ENCODE measurements at places on chromosomes 12 and 14.

- DNase-seq: peak; percentile 41
Measured at GRCh38 chr12:851913-852312, 97.6 kb downstream of the RAD52 start.

GRCh38 chr12:38159092-38159551 is 157.5 kb upstream of the ALG10B start:
- no peak for DNase-seq

DNA sequence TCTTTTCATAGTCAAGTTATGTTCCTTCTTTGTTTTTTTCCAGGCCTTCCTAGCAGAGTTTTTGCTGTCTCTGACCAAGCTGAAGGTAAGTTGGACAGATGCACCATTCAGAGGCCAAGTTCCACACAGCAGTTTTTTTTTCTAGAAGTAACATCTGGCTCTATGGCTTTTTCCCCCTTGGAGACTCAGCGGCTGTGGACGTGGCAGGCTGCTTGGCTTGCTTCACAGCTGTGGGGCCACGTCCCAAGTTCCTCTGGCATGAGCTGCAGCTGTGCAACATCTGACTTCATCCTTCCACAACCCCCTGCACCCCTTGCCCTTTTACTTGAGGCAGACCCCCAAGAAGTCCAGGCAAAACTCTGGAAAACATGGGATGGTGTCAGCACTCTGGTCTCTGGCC is 24.2 kb upstream of the RHOJ start:
- no peak for DNase-seq

DNA sequence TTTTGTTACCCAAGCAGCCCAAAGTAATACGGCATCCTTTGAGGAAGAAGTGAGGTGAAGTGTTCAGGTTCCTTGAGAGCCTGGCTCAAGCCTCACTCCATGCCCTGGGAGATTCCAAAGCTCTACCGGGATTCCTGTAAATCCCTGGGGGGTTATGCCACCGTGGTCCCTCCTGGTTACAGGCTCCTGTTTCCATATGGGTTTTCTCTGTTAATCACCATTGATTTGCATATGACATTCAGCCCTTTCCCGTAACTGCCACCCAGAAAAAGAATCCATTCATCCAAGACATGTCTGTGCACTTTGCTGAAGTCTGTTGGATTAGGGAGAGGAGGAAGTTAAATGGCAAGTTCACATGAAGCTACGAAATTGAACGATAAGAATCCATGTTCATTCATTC is 27.9 kb upstream of the CCDC60 start:
- DNase-seq: no peak

GRCh38 chr12:100450735-100451134 is 22.9 kb upstream of the NR1H4 start:
- DNase-seq: no peak

DNA sequence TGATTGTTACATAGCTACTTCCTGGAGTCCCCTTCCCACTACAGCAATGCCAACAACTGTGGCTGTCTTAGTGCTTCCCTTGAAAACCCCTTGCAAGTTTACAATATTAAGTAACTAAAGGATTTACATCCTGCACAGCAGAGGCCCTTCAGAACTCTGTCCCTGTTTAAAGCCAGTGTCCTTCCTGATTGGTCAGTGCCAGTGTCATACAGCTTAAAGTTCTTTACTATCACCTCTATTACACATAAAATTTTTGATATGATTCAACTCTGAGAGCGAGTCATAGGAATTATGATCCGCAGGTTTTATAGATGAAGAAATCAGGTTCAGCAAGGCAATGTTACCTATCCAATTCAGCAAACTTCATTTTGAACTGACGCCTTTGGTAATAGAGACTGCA is 91.4 kb upstream of the ALX1 start:
- peak; percentile 2 for DNase-seq

GRCh38 chr12:104535369-104535768 is 78.6 kb downstream of the CHST11 start:
- DNase-seq: no peak

DNA sequence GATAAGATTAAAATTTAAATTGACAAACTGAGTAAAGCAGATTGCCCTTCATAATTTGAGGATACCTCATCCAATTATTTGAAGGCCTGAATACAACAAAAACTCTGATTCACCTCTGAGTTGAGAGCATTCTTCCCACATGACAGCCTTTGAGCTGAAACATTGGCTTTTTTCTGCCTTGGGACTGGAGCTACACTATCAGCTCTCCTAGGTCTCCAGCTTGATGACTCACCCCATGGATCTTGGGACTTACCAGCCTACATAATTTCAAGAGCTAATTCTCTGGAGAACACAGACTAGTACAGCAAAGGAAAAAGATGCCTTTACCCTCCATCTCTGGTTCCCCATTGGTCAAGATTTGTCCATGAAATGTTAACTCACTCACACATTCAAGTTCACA is 555.1 kb downstream of the FOXG1 start:
- DNase-seq: peak; percentile 25

DNA sequence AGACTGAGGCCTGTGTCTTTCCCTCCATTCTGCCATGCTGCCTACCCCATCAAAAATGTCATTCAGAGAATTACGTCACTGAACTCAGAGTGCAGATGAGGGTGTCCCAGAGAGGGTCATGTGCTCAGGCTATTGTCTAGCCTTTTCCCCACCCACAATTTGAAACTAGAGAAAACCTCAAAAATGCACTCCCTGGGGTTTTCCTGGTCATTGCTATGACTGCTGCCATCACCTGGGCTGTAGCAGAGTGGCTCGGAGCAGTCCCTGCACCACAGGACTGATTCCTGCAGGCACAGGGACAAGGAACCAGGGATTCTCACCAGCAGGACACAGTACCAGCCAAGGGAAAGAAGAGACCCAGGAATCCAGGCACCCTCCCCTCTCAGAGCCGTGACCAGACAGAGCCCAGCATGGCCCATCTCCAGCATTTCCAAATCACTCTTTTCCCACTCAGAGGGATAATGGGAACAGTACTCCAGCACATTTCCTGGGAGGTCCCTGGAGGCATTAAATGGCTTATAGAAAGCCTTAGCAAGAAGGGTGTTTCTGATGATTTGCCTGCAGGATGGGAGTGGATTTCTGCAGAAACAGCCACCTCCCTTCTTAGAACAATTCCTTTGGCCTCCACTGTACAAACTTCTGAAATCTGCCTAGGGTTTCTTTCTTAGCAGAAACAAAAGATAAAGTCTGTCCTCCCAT is 45.9 kb downstream of the VWF start:
- no peak for DNase-seq

- DNase-seq: no peak
Measured at GRCh38 chr12:77630790-77631445, 199.8 kb upstream of the NAV3 start.

- DNase-seq: no peak
Measured at GRCh38 chr12:89472508-89472907, 52.1 kb downstream of the GALNT4 start.

DNA sequence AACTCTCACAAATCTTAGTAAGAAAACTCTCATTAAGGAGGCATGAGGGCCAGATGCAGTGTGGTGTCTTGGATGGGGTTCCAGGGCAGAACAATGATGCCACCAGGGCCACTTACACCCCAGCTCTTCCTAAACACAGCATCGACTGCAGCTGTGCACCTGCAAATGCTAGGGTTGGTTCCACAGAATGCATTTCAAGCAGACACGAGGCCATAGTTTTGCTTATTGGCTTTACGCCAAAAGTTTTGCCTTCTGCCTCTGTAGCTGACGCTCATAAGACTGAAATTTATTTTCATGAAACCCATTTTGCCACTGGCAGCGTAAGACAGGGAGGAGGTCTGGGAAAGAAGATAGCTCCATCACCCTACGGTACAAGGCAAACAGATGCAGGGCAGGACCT is 179.0 kb downstream of the RIMBP2 start:
- DNase-seq: no peak

GRCh38 chr12:130879781-130880389 is 8.0 kb downstream of the RAN start:
- no peak for DNase-seq

DNA sequence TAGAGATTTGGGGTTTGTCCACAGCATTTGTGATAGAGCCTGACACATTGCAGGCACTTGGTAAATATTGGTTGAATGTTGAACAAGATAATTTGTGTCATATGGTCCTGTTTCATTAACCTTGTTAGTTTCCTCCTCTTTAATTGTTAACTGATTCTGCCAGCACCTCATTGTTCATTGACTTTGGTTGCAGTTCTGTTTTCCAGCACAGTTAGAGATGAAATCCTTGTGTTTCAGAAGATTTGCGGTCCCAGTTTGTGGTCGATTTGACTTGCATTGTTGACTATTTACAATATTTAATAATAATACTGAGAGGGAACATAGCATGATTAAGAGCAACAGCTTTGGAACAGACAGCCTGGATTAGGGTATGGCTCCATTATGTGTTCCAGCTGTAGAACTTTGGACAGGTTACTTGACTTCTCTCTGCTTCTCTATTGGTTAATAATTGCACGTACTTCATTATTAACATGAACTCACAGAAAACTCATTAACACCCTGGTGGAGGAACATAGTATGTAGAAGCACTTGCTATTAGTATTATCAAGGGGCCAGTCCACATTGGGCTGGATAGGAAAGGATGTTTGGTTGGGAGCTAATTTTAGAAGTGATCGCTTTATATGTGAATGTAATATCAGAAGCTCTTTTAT is 8.7 kb downstream of the DRAM1 start:
- DNase-seq: no peak

DNA sequence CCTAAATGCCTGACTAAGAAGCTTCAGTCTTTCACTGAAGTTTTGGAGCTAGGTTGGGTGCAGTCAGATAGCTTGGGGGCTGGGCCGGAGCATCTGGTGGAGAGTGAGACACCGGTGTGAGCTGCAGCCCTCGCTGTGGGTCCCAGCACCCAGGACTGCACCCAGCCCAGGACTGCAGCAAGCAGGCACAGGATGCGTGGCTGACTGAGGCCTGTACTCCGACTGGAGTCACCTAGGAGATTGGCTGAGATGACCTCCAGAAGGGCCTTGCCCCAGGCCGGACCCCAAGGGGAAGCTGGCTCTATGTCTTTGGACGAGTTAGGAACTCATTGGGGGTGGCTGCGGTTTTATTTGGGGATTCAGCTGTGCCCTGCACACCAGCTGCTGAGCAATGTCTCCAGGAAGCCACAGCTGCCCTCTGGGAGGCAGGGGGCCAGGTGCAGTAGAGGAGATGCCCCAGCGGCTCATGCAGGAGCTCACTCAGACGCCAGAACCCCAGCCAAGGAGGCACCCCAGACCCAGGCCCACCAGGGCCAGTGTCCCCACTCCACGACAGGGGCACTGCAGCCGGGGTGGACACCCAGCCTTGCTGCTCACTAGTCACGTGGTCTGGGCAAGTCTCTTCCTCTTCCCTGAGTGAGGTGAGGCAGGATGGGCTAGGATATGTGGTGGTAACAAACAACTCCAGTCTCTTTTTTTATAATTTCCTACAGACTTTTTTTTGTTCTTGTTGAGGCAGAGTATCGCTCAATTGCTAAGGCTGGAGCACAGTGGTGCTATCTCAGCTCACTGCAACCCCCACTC is 31.8 kb upstream of the RCOR1 start:
- DNase-seq: no peak

- peak; percentile 31 for DNase-seq
Measured at GRCh38 chr12:93025145-93026103, 96.3 kb upstream of the EEA1 start.

DNA sequence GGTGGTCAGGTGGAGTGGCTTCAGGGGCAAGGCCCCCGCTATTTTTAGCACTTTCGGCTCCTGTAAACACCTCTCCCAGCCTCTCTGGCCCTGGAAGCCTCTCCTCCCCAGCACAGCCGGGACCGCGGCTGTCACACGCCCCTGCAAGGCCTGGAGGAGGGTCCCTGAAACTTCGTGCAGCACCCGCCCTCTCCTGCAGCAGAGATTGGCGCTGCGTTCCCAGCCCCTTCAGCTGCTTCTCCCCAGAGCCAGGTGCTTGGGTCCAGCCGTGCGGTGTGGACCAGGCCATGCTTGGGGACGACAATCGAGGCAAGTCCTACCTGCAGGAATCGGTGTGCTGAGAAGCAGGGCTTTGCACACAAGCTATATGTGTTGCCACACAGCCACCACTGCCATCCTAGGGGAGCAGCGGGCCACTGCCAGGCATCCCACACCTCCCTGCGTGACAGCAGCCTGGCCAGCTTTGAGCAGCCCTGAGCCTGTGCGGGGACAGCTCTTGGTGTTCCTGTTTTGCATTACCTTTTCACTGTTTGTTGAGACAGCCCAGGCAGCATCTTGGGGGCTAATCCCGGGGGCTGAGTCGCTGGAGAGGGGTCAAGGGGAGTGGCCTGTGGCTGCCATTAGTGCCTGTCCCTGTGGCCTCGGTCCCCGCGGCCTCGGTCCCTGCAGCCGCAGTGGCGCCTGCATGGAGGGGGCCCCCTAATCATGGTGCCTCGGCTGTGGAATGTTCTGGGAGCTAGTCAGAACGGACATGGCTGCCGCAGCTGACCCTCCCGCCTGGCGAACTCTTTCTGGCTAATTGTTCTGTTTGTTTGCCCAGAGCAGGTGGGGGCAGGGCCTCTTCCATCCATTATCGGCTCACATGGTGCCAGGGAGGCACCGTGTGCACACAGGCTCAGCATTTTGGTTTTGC is 27.6 kb upstream of the TRAF3 start:
- no peak for DNase-seq

- no peak for DNase-seq
Measured at GRCh38 chr12:90945070-90945649, 9.8 kb downstream of the CCER1 start.

DNA sequence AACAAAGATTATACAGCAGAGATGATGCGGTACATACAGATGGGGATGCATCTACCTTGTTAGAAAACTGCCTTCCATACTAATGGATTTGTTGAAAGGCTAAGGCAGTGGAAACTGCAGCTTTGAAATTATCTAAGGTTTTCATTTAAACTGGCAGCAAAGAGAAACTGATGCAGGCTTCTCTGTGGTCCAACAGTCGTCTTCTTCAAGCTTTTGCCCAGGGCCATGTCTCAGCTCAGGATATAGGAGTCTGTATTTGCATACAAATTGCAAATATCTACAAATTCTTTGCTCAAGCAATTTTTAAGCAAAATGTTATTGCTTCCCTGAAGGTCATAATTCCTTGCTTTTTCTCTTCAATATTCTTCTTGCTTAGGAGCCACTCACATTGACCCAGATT is 33.7 kb downstream of the ERH start:
- DNase-seq: no peak

- DNase-seq: no peak
Measured at GRCh38 chr14:20998139-20998538, 954 bp upstream of the SLC39A2 start.

GRCh38 chr14:61444215-61444768 is 122.9 kb downstream of the PRKCH start:
- DNase-seq: no peak

DNA sequence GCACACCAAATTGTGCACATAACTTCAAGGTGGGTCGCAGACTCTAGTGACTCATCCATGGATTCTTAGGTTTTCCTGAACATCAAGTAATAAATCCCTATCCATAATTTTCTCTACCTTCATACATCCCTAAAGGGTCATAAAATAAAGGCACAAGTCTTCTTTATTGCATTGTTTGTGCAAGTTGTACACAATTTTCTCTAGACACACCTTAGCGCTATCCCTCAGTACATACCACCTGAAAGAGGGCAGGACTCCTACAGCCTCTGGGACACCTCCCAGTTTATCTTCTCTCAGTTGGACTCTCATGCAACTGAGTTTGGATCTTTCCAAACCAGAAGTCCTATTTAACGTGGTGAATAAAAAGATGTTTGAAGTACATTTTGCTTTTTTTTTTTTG is 168.5 kb upstream of the BMP4 start:
- no peak for DNase-seq

- no peak for DNase-seq
Measured at GRCh38 chr14:102049258-102050025, 37.4 kb downstream of the HSP90AA1 start.
